Substantia nigra (tissue), 51 donors: ENCODE measurements at places on chromosomes 2 and 18.

GRCh38 chr18:26051843-26052242, 38.6 kb downstream of the SS18 start:
- DNase-seq: no peak

DNA sequence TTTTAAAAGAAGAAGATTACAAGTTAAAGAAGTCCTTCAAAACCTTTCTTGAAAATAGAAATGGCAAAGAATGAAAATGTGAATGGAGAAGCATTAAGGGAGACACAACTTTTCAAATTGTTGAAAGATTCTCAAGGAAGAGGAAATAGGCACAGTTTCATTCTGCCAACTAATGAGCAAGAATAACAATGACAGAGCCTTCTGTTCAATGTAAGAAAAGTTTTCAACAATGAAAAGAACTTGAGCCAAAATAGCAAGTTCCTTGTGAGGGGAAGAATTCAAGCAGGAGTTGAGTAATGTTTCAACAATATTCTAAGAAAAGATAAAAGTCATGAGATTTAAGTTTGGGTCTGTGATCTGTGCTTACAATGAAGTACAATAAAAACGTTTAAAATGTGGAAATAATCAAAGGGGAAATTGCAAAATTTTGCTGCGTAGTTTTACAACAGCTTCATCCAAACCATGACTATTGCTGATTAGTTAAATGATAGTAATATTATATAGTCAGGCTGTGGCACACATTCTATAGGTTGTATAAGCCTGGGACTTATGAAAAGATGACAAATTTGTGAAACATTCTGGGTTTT, 122.6 kb downstream of the METTL4 start:
- DNase-seq: no peak

GRCh38 chr2:120384486-120385354, 38.8 kb downstream of the INHBB start:
- DNase-seq: no peak

- no peak for DNase-seq
Observed at GRCh38 chr2:176488431-176488830, 219.2 kb downstream of the MTX2 start.

- no peak for DNase-seq
Observed at GRCh38 chr2:64975232-64975821, 13.9 kb upstream of the SLC1A4 start.

DNA sequence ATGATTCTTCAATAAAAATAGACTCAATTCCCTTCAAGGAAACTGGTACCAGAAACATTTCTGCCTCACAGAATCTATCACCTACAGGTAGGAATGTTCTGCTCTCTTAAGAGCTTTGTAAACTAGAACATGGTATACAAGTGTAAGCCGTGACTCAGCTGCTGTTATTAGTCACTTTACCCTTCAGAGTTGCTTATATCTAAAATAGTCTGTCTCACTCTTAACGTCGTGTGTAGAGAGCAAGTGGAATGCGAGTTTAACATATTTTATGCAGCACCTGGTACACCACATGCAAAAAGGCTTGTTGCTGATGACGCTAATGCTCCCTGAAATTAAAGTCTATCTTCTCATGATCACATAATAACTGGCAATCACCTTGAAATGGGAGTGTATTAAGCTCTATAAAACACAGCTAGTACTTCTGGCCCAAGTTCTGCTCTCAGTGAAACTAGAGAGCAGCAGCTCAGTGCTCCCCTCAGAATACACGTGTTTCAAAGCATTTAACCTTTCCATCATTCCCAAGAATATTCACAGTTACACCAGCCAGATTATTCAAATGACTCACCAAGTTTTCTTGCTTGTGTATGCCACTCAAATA, 420.0 kb downstream of the ZEB2 start:
- DNase-seq: no peak
